ENCODE measurements at places on chromosomes 7 and 10.
A peak's percentile ranks its signal among the peaks of the same experiment; 100 is the strongest.

DNA sequence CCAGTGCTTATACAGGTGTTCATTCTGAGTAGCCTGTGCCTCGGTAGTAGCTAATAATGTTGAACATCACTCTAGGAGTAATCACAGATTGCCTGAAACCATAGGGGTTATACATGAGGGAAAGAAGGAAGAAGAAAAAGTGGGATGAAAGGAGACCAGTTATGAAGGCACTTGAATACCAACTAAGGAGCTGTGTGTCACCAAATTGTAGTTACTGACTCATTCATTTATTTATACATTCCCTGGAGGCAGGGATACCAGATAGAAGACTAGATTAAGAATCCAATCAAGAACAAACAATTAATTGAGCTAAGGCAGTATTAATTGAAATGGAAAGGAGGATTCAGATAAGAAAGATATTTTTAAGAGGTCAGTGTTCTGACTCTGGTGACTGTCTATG is 129.6 kb upstream of the PRPS1L1 start:
- no peak for DNase-seq

DNA sequence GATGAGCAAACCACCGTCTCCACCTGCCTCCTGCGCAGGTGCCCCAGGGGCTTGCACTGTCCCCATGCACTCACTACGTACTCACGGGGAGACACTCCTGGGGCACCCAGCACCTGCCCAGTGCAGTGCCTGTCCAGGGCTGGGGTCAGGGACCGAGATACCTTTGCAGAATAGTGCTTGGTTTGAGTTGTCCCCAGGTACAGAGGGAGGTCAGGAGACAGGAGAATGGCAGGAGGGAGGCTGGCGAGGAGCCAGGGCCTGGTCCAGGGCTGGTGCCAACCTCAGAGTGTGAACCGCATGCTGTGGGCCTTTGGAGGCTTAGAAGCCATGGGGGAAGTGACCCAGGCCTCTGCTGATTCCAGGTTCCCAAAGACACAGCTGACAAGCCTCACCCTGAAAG is 110.1 kb upstream of the GPR26 start:
- no peak for DNase-seq

DNA sequence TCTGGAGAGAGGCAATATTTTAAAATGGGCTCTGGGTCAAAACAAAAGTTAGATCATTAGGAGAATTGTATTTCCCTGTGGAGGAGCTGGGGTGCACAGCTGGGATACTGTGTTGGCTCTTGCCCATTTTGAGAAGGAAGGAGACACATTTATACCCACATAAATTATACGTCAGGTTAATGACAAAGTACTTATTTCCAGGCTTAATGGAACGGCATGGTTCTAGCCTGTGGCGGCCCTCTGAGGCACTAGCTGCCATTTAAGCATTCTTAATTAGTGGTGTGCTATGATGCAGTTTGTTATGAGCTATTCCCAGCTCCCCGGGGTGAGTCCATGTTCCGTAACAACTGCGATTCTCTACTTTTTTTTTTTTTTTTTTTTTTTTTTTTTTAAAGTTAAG is 193.5 kb downstream of the SEC23IP start:
- DNase-seq = no peak

DNA sequence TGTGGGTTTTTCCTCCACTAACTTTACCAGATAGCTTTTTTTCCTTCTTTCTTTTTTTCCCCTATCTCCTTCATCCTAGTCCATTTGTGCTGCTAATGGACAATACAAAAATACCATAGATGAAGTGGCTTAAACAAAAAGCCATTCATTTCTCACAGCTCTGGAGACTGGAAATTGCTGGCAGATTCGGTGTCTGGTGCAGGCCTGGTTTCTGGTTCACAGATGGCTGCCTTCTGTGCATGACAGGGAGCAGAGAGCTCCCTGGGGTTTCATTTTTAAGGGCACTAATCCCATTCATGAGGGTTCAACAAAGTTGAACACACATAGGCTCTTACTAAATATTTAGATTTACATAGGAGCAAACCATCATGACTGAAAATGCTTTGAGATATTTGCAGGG is 467.4 kb downstream of the TYW1 start:
- no peak for DNase-seq

GRCh38 chr10:12960941-12961340 is 40.6 kb downstream of the CCDC3 start:
- no peak for DNase-seq

- DNase-seq = no peak
Measured at GRCh38 chr10:73225518-73225917, 21.5 kb downstream of the DNAJC9 start.

DNA sequence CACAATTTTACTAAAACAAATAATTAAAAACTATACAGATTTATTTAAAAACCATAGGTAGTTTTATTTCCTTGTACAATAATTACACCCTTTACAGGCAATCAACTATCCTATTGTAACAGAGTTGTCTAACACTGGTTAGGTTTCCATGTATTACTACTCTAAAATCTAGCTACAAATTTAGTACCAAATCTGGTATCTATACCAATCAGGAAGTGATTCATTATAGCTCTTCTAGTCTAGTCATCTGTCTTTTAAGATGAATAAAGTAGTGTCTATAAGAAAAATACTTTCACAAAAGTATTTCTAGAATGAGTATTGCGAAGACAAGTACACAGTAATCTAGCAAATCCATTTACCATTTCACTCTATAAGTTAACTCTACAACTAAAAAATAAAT is 16.9 kb downstream of the ZNF800 start:
- no peak for DNase-seq

GRCh38 chr7:92644406-92645113 is 54.4 kb upstream of the FAM133B start:
- no peak for DNase-seq

DNA sequence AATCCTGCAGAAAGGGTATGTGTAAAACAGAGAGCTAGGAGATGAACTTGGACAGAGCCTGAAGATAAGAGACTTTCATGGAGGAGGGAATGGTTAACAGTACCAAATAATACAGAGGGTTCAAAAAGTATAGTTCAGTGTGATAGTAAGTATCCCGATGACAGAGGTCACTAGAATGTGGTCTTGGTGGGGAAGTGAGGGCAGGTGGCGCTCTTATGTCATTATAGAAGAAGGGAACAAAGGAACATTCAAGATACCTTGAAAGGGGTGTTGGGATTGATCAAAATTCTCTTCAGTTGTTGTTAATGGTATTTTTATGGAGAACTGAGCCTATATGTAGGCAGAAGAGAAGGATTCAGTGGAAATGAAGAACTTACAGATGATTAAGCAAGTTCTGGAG is 312.5 kb downstream of the SUGCT start:
- DNase-seq = no peak

- no peak for DNase-seq
Measured at GRCh38 chr10:122181041-122181732, 89.9 kb upstream of the BTBD16 start.

- peak; percentile 55 for DNase-seq
Measured at GRCh38 chr10:69716711-69717560, 84.8 kb upstream of the COL13A1 start.

DNA sequence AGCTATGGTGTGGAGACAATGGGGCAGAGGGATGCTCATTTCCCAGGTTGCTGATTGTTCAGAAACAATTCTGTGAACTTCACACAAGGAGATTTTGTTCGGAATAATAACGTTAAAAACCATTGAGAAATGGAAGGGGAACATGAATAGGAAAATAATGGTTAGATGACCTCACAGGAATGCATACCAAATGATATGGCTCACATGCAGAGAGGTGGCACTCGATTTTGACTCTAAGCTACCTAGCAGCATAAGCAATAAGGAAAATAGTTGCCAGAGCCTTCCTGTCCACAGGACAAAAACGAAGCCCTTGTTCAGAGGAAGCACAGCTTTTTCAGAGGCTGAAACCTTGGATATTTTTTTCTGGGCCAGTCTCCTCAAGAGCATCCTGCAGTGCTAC is 293.1 kb downstream of the ZEB1 start:
- DNase-seq = no peak

Measured in HuH-7 (cell line).